ENCODE measurements at places on chromosomes 1 and 21. TPM values are rescaled to one million over a fixed set of nuclear protein-coding genes. Genes with fewer than 3 reads are reported as not detected.

Gene PTPRF
- 345 TPM for total RNA-seq

Gene FNDC5
- not detected for total RNA-seq

Gene STIL
- 3.8 TPM for total RNA-seq

Gene SPRR2F
- not detected for total RNA-seq

All from glomerular endothelial cell (primary cell).